ENCODE measurements at places on chromosomes 3 and 15.

DNA sequence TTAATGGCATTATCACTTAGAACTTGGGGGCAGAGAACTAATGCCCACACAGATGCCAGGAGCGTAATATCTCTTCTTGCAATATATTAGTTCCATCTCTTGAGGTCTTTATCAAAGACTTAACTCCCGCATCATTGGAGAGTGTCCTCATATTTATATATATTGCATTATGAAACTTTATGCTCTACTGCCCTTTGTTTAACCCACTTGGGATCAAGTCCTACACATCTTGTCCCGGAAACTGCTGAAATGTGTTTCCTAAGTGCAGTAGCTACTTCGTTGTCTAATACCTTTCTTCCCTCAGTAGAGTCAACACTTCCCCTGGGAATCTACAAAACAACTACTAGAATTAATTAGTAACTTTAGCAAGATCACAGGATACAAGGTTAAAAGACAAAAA lies 1029.2 kb downstream of the OTOL1 start:
- DNase-seq: no peak

- peak; percentile 84 for DNase-seq
Measured at GRCh38 chr3:153970741-153971347, 150.3 kb upstream of the ARHGEF26 start.

DNA sequence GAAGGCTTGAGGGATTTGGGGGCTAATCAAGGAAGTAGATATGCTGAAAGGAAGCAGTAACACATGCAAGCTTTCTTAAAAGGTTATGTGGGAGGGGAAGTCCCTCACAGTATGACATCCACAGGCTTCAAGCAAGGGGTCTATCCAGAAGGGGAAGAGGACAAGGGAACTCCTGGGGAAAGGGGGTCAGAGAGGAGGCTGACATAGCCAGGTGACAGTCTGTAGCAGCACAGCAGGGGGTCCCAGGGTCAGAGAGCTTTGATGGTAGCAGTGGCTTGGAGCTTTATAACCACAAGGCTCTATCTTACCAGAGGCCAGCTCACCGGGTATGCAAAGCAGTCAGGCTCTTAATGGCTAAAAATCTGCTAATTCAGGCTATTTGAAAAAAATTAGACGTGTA lies 150.6 kb upstream of the NSMCE3 start:
- no peak for DNase-seq

DNA sequence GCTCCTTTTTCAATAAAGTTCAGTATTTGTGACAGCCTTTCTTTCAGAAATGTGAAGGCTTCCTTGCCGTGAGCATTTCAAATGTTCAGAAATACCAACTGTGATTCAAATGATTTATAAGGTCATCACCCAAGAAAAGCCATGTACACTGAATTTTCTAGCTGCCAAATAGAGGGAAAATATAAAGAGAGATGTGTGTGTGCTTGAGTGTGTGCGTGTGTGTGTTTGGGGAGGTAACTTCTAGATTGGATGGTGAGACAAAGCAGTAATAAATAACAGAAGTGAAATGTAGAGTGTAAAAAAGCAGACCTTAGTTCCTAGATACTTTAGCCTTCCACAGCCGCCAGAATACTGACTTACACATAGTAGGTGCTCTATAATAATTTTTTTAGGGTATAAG lies 577.4 kb downstream of the TBL1XR1 start:
- DNase-seq: no peak

Data from NCI-H82 (cell line).